ENCODE measurements at places on chromosomes 6 and 20.

DNA sequence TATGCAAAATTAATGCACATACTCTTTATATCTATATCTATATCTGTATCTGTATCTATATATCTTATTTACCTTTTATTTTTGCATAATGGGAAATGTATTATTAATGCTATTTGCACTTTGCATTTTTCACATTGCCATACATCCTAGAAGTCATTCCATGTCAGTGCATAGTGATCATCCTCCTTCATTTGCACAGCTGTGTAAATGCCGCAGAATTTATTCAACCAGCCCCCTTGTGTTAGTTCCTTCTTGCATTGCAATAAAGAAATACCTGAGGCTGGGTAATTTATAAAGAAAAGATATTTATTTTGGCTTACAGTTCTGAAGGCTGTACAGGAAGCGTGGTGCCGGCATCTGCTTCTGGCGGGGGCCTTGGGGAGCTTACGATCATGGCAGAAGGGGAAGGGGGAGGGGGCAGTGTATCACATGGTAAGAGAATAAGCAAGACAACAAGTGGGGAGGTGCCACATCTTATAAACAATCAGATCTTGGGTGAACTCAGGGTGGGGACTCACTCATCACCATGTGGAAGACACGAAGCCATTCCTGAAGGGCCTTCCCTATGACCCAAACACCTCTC is 101.9 kb upstream of the RNF24 start:
- no peak for DNase-seq

GRCh38 chr6:17768388-17768787 is 61.7 kb upstream of the NUP153 start:
- DNase-seq = no peak

DNA sequence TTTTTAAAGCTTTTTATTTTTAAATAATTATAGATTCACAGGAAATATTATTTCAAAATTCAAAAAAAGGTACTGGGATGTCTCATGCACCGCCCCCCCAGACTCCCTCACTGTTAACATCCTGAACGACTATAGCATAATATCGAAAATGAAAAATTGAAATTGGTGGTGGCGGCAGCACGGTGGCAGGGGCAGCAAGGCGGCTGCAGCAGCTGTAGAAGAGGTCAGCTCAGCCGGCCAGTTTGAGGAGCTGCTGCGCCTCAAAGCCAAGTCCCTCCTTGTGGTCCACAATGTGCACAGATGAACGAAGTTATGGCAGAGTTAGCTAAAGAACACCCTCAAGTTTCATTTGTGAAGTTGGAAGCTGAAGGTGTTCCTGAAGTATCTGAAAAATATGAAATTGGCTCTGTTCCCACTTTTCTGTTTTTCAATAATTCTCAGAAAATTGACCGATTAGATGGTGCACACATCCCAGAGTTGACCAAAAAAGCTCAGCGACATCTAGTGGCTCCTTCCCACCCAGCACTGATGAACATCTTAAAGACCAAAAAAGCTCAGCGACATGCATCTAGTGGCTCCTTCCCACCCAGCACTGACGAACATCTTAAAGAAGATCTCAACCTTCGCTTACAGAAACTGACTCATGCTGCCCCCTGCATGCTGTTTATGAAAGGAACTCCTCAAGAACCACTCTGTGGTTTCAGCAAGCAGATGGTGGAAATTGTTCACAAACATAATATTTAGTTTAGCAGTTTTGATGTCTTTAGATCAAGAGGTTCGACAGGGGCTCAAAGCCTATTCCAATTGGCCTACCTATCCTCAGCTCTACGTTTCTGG is 100.8 kb downstream of the FAM217A start:
- DNase-seq = peak; percentile 1

DNA sequence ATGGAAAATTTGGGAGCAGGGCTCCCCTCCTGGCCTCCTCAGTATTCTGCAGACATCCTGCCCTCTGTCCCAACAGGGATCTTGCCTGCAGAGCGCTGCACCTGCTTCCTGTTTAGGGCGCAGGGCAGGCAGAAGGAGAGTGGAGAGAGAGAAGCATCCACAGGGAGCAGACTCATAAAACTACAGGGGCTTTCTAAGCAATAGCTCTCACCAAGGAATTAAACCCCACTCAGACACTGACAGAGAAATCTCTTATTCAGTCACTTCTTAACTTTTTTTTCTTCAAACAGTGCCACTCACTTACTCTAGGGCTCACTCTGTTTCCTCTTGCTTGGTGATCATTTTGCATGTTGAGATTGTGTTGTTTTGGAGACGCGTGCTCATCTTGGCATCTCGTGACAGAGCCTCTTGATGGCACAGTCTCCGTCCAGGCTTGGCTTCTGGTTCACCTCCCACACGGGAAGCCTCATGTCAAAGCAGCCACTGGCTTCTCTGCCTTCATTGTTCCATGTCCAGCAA is 153.1 kb upstream of the INSM1 start:
- DNase-seq = no peak

- DNase-seq = no peak
These were observed 6.4 kb downstream of the ADGRF5 start for GRCh38 chr6:46915380-46915779.

GRCh38 chr20:24051160-24051559 is 62.6 kb upstream of the GGTLC1 start:
- no peak for DNase-seq

DNA sequence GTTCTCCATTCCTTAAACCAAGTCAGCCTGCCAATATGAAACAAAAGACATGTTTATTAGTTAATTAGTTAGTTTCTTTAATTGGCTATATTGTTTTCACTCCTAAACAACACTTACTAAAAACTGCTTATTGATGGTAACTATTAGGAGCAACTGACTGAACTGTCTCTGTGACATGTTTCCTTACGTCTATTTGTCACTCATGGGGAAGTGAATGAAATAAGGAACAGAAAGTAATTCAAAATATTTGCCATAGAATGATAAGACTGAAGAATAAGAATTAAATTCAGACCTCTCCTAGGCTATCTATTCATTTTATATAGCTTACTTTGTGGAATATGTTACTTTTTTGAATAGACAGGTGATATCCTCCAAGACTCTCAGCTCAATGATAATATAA is 217.2 kb downstream of the LAMA2 start:
- DNase-seq = no peak

GRCh38 chr6:136612666-136613389 is 62.6 kb upstream of the MAP7 start:
- no peak for DNase-seq

- no peak for DNase-seq
These were observed 50.7 kb downstream of the MRPL14 start for GRCh38 chr6:44076356-44077213.

DNA sequence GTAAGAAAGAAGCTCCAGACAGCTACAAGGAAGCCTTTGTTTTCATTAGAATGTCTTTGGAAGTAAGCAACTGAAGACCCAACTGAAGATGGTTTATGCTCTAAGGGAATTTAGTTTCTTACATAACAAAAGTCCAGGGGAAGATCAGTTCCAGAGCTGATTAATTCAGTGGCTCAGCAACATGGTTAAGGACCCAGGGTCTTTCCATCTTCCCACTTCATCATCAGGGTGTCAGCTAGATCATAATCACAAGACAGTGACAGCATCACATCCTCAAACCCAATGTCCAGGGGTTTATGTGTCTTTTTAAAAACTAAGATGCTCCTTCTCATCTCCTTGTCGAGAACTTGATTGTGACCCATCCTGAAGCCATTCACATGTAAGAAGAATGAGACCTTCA is 119.7 kb upstream of the PRDM1 start:
- DNase-seq = no peak

GRCh38 chr6:56685102-56685733 is 42.5 kb upstream of the DST start:
- DNase-seq = no peak

- DNase-seq = no peak
These were observed 12.9 kb upstream of the CEP85L start for GRCh38 chr6:118663993-118664985.

- DNase-seq = no peak
These were observed 37.8 kb upstream of the ZNF831 start for GRCh38 chr20:59125836-59126235.

GRCh38 chr6:53544470-53545308 is at the start of gene GCLC:
Gene GCLC, minus strand, starts transcription at chr6:53545101. Its CDS starts 456 bp downstream, at chr6:53544645.
- DNase-seq = peak; percentile 91

GRCh38 chr6:36772397-36772796 is 66.8 kb downstream of the CPNE5 start:
- DNase-seq = no peak

DNA sequence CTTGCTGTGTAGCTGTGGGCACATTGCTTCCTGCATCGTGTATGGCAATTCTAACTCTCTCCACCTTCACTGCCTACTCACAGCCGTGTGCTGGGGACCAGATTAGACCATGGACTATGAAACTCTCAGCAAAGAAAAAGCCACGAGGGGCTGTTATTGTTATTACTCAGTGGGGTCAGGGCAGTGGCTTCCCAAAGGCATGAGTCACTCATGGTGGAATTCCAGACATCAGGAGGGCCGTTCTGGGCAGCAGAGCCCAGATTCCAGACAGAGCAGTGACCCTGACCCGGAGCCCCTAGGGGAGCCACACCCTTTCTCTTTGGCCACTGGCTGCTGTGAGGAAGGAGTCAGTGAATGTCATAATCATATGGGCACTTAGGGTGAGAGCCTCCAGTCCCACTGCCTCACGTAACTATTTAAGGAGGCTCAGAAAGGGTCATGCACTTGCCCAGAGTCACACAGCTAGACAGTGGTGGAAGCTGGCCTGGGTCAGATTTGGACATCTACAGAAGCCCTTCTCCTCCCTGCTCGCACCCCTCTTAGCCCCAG is 22.2 kb upstream of the CCN5 start:
- DNase-seq = no peak

DNA sequence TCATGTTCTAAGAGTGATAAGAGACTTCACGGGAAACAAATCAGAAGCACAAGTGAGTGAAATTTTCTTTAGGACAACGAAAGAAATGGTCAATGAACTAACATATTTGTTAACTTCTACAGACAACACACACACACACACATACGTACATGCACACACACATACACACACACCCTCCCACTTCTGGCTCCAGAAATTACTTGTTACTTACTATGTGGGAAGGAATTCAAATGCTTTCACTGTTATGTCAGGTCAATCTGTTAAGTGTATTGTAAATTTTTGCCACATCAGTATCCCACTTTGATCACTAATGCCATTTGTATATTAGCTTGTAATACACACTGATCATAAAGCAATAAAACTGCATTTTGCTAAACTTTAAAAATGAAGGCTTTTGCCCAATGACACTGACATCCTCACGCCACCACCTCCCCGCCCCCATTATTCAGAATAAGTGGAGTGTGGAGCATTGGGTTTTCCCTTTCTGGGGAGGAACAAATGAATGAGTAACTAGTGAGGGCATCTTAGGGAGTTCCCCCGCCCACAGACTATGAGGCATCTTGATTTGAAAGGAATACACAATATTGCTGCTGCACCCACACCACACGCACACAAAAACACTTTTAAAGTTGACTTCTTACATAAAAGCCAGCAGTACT is 76.2 kb downstream of the ATXN1 start:
- DNase-seq = peak; percentile 61

GRCh38 chr20:19617256-19617655 is 140.8 kb upstream of the RIN2 start:
- no peak for DNase-seq

- no peak for DNase-seq
These were observed 71.9 kb upstream of the CNR1 start for GRCh38 chr6:88238065-88238464.

- peak; percentile 17 for DNase-seq
These were observed 260.4 kb downstream of the PTPRK start for GRCh38 chr6:128259730-128260685.

- DNase-seq = no peak
These were observed 151.6 kb downstream of the EPM2A start for GRCh38 chr6:145583753-145584152.

- peak; percentile 79 for DNase-seq
These were observed at the start of gene SLC9A8 for GRCh38 chr20:49812507-49813304. Gene SLC9A8, plus strand, starts transcription at chr20:49812828. Its CDS starts 95 bp downstream, at chr20:49812923.

GRCh38 chr6:139003751-139004150 is 15.7 kb upstream of the REPS1 start:
- DNase-seq = no peak

- no peak for DNase-seq
These were observed 204.0 kb downstream of the DLL1 start for GRCh38 chr6:170086639-170087420.

DNA sequence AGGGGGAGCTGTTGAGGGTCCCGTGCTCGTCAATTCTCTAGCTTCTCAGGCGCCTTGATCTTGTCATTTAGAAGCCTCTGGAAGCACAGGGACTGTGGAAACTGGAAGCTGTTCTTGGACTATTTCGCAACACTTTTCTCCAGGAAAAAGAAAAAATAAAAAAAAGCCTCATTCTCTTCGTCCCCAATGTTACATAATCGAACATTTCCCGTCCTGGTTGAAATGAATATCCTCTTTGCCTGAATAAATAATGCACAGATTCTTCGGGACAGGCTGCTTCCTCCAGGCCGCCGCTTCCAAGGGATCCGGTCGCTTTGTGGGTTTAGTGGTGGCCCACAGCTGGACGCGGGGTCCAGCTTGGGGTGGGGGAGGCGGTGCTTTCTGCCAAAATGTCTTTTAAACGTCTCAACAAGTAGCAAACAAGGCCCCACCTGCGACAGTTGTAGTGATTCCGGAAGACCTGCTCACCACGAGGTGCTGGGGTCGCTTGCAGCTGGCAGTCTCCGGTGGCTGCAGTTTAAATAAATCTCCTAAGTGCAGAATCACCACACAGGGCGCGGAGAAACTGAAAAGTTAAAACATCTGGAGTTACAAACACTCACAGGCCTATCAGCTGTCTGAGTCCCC is 125.9 kb upstream of the ESR1 start:
- no peak for DNase-seq

DNA sequence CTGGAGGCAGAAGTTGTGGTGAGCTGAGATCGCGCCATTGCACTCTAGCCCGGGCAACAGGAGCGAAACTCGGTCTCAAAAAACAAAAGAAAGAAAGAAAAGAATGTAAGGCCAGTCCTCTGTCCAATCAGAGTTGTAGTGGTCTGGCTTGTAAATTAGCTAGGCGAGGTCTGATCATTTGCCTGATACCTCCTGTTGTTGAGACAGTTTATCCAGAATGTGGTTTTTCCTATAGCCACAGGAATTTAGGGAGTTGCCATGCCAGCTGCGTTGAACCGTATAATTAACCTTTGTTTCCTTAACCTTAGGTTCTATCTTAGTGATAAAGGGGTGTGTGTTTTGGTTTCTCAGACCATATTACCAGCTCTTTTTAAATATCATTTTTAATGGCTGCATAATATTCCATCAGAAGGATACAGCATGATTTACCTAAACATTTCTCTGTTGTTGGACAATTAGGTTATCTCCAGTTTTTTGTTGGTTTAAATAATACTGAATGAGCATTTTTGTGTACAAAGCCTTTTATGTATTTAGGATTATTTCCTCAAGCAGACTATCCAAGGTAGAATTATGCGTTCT is 11.7 kb upstream of the PPARD start:
- no peak for DNase-seq

Data from CD8-positive, alpha-beta memory T cell (primary cell).